Right kidney (tissue), 9 donors: ENCODE measurements at places on chromosomes 16 and 17.

DNA sequence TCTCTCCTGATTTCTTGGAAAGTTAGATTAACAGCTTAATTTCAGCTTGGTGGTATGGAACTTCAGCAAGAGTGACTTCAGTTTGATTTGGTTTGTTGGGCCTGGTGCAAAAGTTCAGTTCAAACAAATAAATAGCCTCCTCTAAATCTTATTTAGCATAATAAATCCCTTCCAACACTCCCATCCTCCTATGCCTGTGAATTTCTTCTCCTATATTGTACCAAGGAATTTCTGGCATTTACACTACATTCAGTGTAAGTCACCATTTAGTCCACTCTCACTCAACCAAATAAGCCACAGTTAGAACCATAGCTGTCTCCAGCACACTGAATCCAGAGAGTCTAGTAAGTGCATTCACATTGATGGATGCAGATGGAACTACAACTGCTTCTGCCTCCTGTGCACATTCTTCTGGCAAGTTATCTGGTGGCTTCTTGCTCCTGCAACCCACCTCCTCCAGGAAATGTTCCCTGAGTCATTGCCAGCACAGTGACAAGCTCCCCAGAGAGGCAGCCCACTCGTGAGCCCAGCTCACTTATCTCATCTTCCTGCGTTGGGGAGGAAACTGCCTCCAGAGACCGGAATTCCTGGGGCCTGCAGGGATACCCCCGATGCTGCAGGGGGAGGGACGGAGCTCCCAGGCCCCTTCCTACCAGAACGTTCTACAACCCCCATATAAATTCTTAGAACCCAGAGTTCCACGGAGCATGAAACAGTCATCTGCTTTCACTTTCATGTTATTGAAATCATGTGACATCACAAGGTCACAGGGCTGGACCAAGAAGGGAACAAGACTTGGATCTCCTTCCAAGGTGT is 318.3 kb downstream of the PHKB start:
- DNase-seq: no peak

DNA sequence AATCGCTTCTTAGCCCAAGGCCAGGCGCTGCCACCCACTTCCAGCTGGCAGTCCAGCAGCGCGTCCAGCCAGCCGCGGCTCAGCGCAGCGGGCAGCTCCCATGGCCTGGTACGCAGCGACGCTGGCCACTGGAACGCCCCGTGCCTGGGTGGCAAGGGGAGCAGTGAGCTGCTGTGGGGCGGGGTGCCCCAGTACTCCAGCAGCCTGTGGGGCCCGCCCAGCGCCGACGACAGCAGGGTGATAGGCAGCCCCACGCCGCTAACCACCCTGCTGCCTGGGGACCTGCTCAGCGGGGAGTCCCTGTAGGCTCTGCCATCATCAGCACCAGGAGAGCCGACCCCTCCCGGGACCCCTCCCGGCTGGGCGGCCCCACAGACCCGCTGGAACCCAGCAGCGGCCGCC is 24.0 kb downstream of the TMC6 start:
- no peak for DNase-seq

DNA sequence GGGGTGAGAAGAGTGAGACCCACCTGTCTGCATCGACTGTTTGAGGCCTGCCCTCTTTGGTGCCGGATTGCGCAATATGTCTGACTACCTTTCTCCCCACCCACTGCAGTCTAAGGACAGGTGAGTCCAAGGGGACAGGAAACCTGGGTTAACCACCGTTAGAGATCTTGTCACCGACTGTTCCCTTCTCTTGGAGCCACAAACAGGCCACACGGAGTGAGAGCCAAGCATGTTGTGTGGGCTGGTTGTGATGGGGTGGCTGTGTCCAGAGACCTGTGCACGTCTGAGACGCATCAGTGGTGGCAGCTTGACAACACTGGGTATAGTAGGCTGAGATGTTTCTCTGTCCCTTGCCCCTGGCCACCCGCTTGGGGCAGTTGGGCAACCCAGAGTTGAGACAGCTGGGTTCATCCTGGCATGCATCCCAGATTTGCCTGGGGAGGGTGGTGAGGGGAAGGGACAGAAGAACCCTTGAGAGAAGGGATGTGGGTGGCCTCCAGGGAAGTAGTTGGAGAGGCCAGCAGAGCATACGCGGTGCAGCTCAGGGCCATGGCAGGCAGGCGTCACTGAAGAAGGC is 21.4 kb downstream of the MPRIP start:
- no peak for DNase-seq

DNA sequence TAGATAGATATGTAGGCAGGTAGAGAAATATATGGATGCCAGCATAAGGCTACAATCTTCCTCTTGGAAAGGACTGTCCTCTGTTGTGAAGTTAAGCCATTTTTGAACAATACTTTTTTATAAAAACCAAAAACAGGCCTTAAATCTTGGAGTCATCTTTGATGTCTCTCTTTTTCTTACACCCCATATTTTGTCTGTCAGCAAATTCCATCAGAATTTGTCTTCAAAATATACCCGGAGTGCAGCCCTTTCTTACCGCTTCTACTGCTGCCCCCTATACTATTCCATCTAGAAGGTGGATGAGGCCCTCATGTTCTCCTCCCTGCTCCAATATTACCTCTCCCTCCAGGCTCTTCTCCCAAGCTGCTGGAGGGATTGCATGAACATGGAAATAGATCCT is 326.5 kb downstream of the HAPSTR1 start:
- DNase-seq: no peak

GRCh38 chr17:8120520-8121406 is 2.4 kb upstream of the ALOXE3 start:
- peak; percentile 31 for DNase-seq

- DNase-seq: no peak
Observed at GRCh38 chr16:1222553-1223354, 2.3 kb downstream of the TPSG1 start.

GRCh38 chr16:2159175-2159838 is 3.7 kb downstream of the TRAF7 start:
- no peak for DNase-seq

DNA sequence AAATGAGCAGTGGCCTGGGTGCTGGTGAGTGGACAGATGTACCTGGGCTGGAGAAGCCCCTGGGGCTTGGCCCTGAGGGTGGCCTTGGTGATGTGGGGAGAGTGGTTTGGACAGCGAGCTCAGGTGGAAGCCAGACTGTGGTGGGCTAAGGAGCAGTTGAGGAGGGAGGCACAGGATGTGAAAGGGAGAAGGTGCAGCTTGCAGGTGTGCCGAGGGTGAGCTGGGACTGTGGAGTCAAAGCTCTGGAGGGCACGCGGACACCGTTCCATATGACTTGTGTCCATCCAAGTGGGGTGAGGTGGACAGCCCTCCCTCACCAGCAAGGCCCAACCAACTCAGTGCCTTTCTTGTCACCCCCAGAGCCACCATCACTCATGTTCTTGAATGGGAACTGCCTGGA is 170.8 kb upstream of the ZNF267 start:
- no peak for DNase-seq

DNA sequence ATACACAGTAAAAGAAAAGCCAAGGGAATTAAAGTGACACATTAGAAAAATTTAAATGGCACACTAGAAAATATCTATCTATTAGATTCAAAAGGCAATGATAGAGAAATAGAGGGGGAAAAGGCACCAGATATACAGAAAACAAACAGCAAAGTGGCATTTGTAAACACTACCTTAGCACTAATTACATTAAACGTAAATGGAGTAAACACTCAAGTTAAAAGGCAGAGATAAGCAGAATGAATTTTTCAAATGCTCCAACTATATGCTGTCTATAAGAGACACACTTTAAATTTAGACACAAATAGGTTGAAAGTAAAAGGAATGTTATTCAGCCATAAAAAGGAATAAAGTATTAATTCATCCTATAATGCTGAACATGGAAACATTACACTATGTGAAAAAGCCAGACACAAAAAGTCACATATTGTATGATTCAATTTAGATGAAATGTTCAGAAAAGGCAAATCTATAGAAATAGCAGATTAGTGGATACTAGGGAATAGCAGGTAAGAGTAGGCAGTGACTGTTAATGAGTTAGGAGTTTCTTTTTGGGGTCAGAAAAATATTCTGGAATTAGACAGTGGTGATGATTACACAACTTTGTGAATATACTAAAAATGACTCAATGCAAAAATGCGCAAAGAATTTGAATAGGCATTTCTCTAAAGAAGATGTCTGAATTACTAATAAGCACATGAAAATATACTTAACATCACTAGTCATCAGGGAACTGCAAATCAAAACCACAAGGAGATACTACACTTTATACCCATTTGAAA is 92.4 kb downstream of the BRIP1 start:
- no peak for DNase-seq

- DNase-seq: no peak
Observed at GRCh38 chr16:68244481-68244902, 681 bp upstream of the PLA2G15 start.

- DNase-seq: no peak
Observed at GRCh38 chr16:84806256-84806889, 13.4 kb upstream of the CRISPLD2 start.

DNA sequence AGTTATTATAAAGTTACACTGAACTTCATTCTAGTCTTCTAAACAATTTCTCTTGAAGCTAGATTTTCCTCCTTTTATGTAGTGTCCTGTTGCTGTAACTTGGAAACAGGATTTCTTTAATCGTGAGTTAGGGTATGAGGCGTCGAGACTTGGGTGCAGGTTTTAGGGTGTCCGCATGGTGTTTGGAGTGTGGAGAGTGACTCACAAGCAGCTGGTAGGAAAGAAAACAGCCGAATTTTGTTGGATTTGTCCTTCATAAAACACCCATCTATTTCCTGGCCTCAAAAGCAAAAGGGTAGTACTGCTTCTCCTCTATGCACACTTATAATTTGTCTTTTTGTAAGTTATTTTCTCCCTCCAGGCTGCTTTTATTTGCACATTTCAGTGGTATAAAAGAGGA is 1.6 kb downstream of the RPTOR start:
- DNase-seq: no peak

GRCh38 chr16:4548124-4548523 is 8.0 kb upstream of the C16orf96 start:
- DNase-seq: no peak

GRCh38 chr16:29984137-29984763 is 10.6 kb downstream of the TAOK2 start:
- no peak for DNase-seq

DNA sequence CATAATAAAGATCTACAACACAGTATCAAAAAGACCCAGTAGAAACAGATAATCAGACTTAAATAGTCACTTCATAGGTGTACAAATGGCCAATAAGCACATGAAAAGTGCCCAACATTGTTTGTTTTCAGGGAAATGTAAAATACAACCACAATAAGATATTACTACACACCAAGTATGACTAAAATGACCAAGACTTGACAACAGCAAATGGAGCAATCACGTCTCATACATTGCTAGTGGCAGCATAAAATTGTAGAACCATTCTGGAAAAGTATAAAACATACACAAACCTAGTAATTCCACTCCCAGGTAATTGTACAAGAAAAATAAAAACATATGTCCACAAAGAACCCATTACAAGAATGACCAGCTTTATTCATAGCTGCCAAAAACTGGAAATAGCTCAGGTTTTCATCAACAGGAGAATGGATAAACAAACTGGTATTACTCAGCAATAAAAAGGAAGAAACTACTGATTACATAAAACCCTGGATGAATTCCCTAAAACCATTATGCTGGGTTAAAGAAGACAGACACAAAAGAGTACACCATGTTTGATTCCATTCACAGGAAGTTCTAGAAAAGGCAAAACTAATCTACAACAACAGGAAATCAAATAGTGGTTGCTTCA is 85.6 kb downstream of the TTC19 start:
- DNase-seq: no peak

DNA sequence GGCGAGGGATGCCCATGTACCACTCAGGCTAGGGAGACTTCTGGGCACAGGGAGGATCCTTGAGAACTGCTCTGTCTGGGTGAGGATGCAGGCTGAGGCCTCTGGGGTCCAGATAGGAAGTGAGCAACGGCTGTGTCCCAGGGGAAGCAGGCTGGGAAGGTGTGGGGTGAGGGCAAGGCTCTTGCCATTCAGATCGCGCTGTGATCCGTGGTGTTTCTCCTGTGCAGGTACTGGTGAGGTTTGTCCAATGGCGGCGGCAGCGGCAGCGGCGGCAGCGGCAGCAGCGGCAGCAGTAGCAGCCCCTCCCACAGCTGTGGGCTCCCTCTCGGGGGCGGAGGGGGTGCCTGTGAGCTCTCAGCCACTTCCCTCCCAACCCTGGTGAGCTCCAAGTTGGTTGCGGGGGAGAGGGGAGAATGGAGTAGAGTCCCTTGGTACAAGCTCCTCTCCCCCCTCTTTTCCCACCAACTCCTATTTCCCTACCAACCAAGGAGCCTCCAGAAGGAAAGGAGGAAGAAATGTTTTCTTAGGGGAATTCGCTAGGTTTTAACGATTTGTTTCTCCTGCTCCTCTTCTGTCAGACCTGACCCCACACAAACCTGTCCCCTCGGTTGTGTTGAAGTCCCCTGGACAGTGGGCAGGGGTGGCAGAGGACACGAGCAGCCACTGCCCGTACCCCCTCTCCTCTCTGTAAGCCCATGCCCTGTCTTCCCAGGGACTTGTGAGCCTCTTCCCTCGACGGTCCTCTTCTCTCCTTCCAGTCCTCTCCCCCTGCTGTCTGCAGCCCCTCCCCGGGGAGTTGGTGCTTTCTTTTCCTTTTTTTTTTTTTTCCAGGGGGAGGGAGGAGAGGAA is 1.9 kb upstream of the PRRT2 start:
- DNase-seq: peak; percentile 49

DNA sequence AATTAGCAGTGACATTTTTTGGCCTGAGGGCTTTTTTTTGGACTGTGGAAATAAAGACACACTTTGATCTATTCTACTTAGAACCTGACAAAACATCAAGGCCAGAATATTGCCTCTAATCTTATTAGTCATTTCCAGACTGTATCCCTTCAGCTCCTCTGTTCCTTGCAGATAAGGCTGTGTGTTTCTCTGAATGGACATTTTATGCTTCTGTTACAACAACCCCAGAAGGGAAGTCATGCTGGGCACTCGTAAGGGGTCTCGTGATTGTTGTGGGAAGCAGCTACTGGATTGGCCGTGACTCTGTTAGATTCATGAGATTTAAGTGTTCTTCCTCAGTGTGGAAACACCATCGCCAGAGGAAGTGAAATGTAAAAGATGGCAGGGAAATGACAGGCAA is 31.6 kb upstream of the HS3ST2 start:
- no peak for DNase-seq

- no peak for DNase-seq
Observed at GRCh38 chr17:6509031-6509771, 47.2 kb downstream of the PITPNM3 start.

DNA sequence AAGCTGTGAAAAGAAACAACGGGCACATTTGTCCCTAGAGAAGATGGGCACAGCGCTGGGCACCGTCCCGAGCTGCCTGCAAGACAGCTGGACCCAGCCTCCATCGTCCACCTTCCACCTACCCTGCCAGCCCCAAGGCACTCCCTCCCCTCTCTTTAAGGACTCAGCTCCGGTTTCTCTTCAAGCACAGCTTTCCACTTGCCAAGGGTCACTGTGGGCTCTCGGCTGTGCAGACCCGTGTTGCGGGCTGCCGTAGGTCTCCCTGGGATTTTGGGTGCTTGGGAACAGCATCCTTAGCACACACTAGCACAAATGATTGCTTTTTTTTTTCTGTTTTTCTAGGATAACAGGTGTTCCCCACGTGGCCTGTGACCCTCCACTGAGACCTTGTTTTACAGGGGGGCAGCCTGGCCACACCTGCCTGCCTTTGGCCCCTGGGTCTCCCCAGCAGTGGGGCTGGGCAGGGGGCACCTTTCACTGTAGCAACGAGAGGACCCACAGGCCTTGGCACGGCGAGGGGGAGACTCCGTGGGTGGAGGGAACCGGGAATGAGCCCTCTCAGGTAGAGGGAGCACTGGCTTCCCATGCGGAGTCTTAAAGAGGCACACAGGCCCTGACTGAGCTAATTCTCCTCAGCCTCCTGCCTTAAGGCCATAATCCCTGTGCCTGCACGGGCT is 1.4 kb downstream of the CHMP6 start:
- no peak for DNase-seq
